ENCODE measurements at places on chromosomes 7 and 10. TPM values are rescaled to one million over a fixed set of nuclear protein-coding genes. Genes with fewer than 3 reads are reported as not detected.

- H3K27me3 ChIP-seq: no peaks in the 10 kb centered on the region
- H3K27ac ChIP-seq: peak overlapping the region; percentile 95
- peak overlapping the region; percentile 65 for H3K4me3 ChIP-seq
- DNase-seq: no peak
- H3K36me3 ChIP-seq: peaks cover 15% of the 10 kb centered on the region
Measured at GRCh38 chr10:79318369-79318768, 28.9 kb upstream of the PPIF start.

The CPN1 gene
- total RNA-seq: not detected

The PROSER2 gene
- 0.39 TPM for total RNA-seq

The MUC3A gene
- total RNA-seq: not detected

DNA sequence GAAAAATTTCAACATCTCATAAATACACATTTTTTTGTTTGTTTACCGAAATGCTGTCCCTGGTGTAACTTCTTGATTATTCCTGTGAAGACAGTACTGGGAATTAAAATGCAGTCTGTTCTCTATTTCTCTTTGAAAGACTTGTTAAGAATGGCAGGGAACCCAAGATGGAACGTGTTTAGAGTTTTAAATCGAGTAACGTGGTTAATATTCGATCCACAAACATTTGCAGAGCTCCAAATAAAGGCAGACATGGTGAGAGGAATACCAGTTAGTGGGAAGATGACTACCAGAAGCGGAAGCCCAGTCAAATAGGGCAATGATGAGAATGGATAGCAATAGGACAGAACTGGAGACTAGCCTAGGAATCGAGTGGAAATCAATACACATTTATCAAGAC, 6.7 kb downstream of the PON3 start:
- no peaks in the 10 kb centered on the region for H3K4me1 ChIP-seq
- no peak overlapping the region for H3K27ac ChIP-seq
- H3K4me3 ChIP-seq: no peak overlapping the region
- H3K36me3 ChIP-seq: no peaks in the 10 kb centered on the region
- peaks cover 11% of the 10 kb centered on the region for H3K27me3 ChIP-seq

- no peaks in the 10 kb centered on the region for H3K4me1 ChIP-seq
- H3K4me3 ChIP-seq: no peak overlapping the region
- no peaks in the 10 kb centered on the region for H3K36me3 ChIP-seq
- H3K27me3 ChIP-seq: no peaks in the 10 kb centered on the region
- DNase-seq: no peak
Measured at GRCh38 chr7:18458830-18459229, 36.7 kb upstream of the HDAC9 start.

The SPDYE2B gene
- not detected for total RNA-seq
